ENCODE measurements at places on chromosomes 6 and 20. TPM values are rescaled to one million over a fixed set of nuclear protein-coding genes. Genes with fewer than 3 reads are reported as not detected.

The CLIC5 gene
- total RNA-seq: not detected

The PAX1 gene
- not detected for total RNA-seq

The CRISP3 gene
- not detected for total RNA-seq

The NKAIN2 gene
- total RNA-seq: 1.8 TPM

The RAET1L gene
- total RNA-seq: not detected

The BFSP1 gene
- total RNA-seq: 3.1 TPM

The HSPA12B gene
- total RNA-seq: 0.97 TPM

The C20orf204 gene
- 1.6 TPM for total RNA-seq

Measured in H7 (cell line).